ENCODE measurements at places on chromosomes 7 and 10. TPM values are rescaled to one million over a fixed set of nuclear protein-coding genes. Genes with fewer than 3 reads are reported as not detected.

The MEST gene
- total RNA-seq: 15.1 TPM

- H3K27ac ChIP-seq: no peak overlapping the region
- no peaks in the 10 kb centered on the region for H3K36me3 ChIP-seq
- DNase-seq: no peak
- H3K4me1 ChIP-seq: no peaks in the 10 kb centered on the region
- no peak overlapping the region for H3K4me3 ChIP-seq
Measured at GRCh38 chr7:95209788-95210187, 114.5 kb downstream of the PON1 start.

The WDR37 gene
- total RNA-seq: 14.2 TPM

The POMZP3 gene
- total RNA-seq: 11.0 TPM

- H3K36me3 ChIP-seq: peaks cover 15% of the 10 kb centered on the region
- H3K4me1 ChIP-seq: peaks cover 2% of the 10 kb centered on the region
- no peak for DNase-seq
- H3K4me3 ChIP-seq: no peak overlapping the region
Measured at GRCh38 chr10:100238429-100238828, 9.0 kb upstream of the CHUK start.

- peaks cover 8% of the 10 kb centered on the region for H3K4me1 ChIP-seq
- H3K4me3 ChIP-seq: peak overlapping the region; percentile 88
- H3K27ac ChIP-seq: no peak overlapping the region
- DNase-seq: no peak
Measured at GRCh38 chr10:44879531-44879899, 31.6 kb upstream of the TMEM72 start.

DNA sequence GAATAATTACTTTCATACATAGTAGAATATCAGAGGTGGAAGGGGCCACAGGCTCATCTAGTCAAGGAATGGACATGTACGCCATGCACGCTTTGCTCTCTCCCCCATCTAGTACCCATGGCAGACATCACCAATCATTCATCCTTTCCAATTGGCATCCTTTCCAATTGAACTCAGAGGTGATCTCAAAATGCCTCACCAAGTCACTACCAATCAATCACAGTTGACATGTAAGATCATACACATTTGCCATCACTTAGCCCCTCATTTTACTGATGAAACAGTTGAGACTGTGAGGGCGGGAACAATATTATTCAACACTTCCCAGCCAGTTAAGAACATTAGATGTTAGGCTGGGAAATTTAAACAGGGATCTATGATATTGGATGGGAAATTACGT lies 308.4 kb downstream of the FGFR2 start:
- H3K27ac ChIP-seq: no peak overlapping the region
- H3K27me3 ChIP-seq: peaks cover 11% of the 10 kb centered on the region
- no peaks in the 10 kb centered on the region for H3K4me1 ChIP-seq
- no peaks in the 10 kb centered on the region for H3K36me3 ChIP-seq

DNA sequence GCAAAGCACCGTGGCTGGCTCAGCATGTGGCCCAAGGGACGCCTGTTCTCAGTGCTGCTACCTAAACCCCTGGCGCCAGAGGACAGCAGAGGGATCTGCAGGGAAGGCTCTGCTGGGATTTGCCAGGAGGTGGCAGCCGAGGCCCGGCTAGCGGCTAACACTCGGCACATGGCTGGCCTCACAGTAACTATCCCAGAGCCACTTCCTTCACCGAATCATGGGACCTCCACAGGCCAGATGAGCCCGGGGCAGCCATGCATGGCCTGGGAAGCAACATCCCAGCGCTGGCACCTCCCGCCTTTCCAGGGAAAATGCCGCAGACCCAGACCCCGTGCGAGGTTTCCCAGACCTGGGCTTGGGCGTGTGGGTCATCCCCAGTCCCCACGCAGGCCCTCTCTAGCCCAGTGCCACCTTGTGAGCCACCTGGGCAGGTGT lies 36.4 kb downstream of the DPYSL4 start:
- no peak overlapping the region for H3K4me3 ChIP-seq
- H3K27ac ChIP-seq: no peak overlapping the region
- peaks cover 5% of the 10 kb centered on the region for H3K36me3 ChIP-seq
- H3K4me1 ChIP-seq: peaks cover 1% of the 10 kb centered on the region
- DNase-seq: peak; percentile 77

The VAX1 gene
- not detected for total RNA-seq

DNA sequence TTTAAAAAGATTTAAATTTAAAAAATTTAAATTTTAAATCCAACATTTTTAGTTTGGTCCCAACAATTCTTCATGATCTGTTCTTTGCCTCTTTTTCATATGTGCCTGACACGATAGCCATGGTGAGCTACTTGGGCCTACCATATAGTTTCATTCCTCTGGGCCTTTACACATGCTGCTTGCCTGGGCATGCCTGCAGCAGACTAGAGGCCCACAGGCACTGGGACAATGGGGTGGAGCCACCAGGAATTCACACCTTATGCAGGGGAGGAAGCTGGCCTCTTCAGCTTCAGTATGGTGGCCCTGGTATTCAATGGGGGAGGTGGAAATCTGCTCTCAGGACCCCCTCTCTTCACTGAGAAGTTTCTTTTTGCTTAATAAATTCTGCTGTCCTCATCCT lies 37.8 kb upstream of the ZNF365 start:
- no peaks in the 10 kb centered on the region for H3K36me3 ChIP-seq
- no peak overlapping the region for H3K4me3 ChIP-seq
- H3K4me1 ChIP-seq: peaks cover 2% of the 10 kb centered on the region
- H3K27ac ChIP-seq: no peak overlapping the region
- DNase-seq: no peak
- H3K27me3 ChIP-seq: peaks cover 26% of the 10 kb centered on the region

All from activated naive CD8-positive, alpha-beta T cell treated with anti-CD3 and anti-CD28 coated beads for 36 hours (primary cell).